Motor neuron (in vitro differentiated cells): ENCODE measurements at places on chromosomes 3 and 15.

DNA sequence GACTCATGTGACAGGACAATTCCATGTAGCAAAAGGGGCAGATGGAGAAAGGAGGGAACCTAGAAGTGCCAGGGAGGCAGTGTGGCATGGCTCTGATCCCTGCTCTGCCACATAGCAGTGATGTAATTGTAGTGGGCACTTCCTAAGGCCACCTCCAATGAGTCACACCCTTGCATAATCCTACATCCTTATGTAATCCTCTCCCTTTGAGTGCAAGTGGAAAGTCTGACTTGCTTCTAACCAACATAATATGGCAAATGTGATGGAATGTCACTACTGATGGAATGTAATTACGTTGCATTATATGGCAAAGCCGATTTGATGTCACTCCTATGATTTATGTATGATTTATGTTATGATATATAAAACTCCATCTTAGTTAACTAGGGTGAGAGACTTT is 72.9 kb upstream of the ATP2C1 start:
- peak; percentile 71 for ATAC-seq

- peak; percentile 66 for ATAC-seq
These were observed 13.5 kb upstream of the GRAMD1C start for GRCh38 chr3:113825090-113825489.

DNA sequence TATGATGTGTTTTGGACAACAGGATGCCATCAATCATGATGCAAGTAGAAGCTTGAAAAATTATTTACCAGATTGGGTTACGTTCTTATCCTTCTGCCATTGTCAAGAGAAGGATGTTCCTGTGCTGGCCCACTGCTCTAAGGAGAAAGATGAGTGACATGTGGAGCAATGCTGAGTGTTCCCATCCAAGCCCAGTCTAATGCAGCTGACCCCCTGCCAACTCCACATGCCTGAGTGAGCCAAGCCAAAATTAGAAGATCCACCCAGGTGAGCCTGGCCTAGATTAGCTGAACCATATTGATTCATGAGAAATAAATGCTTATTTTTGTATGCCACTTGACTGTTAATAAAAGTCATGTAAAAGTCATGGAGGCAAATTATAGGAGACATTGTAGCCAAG is 446.5 kb downstream of the CNTN3 start:
- no peak for ATAC-seq

- no peak for ATAC-seq
These were observed 1.4 kb upstream of the FOXB1 start for GRCh38 chr15:60002528-60003218.

- peak; percentile 33 for ATAC-seq
These were observed 167.3 kb downstream of the XXYLT1 start for GRCh38 chr3:195103623-195104022.

DNA sequence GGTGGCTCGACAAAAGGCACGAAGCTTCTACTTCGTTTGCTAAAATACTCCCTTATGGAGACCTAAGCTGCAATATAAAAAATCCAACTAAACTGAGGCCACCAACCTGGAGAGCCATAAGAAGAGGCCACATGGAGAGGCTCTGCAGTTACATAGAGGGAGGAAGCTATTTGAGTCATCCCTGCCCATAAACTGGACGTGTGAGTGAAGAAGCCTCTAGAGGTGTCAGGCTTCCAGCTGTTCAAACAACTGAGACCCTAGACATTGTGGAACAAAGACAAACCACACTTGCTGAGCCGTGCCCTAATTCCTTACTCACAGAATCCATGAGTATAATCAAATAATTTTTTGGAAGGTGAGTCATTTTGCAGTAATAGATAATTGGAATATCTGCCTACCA is 50.2 kb upstream of the GMNC start:
- no peak for ATAC-seq

DNA sequence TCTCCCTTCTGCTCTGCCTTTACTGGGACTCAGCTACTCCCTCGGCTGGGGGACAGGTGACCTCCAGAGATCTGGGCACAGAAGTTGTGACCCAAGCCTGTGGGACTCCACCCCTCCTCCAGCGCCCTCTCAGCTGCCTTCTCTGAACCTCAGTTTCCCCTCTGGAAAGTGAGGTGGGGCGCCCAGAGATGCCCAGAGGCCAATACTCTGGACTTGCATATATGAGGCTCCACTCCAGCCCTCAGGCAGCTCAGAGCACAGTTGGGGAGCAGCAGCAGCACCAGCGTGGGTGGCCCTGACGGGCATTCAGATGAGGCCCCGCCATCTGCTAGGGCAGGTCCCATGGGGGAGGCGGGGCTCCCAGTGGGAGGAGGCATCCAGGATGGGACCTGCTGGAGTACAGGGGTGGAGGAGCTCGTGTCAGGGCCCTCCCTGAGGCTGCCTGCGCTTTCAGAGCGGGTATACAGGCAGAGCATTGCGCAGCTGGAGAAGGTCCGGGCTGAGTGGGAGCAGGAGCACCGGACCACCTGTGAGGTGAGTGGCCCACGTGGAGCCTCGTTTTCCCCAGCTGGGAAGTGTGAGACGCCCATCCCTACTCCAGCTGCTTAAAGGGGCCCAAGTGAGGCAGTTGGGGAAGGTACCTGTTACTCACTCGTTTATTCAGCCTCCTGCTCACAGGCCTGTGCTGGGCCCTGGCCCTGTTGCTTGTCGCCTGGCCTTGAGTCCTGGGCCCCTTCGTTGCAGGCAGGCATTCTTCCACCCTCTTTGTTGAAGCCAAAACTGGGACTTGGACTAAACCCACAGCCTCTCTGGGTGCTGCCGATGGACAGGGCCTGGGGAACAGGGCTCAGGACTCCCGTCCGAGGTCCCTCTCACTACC is 35.4 kb downstream of the PSTPIP1 start:
- ATAC-seq: peak; percentile 51

- no peak for ATAC-seq
These were observed 24.1 kb downstream of the PRR20G start for GRCh38 chr3:127263586-127264231.

DNA sequence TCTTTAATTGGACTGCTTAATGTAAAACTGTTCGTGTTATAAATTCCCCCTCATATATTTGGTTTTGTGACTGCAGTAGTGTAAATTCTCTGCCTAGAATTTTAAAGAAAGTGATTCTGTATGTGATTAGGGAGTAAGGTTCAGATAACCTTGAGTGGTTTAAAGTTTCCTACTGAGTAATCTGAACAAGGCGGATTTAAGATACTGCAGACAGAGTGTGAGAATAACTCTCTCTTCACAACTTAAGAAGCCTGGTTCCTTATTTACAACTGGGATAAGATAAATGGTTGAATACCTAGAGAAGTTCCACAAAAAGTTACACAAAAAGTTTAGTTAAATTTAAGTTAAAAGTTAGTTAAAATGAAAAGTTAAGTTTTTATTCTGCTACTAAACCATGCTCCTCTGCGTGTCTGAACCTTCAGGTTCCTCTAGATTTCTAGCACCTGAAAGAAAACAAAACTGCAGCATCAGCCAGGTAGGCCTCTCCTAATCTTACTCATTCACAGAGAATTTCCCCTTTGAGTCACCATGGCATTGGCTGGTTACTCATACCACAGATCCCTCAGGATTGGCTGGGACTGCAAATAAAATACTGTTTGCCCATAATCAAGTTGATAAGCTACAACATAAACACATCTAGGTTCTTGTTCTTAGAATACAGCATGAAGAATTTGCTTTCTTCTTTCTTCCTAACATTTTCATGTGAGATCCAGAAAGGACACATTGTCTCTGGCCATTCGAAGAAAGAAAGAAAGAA is at the start of gene ARL14:
Gene ARL14 (plus strand): TSS at position 614 of the 757 bp plus-strand sequence. CDS start 187 bp downstream, outside the sequence.
- no peak for ATAC-seq

GRCh38 chr3:11236588-11237461 is 35.4 kb upstream of the ATG7 start:
- peak; percentile 50 for ATAC-seq
